ENCODE measurements at places on chromosomes 1 and 21.

DNA sequence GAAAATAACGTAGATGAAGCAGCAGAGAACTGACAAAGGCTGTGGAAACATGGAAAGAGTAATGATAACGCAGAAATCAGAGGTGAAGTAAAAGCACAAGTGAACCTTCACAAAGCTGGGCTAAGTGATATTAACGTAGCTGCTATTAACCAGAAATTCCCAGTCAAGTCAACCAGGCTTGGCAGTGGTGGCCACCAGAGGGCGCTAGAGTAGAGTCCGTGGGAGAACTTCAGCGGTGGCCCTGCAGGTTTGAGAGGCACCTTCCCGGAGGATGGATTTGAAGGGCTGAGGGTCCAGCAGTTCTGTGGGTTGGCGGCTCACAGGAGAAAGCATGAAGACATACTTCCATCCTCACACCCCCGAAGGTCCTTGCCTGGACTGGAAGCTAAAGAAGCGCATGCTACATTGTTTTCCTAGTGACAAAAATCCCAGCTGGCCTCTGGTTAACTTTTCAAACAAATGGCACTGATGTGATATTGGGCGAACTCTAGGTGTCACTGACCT lies 81.7 kb upstream of the ZNF648 start:
- peak; percentile 83 for DNase-seq

- DNase-seq = no peak
Measured at GRCh38 chr21:37357691-37358090, 8.9 kb upstream of the DYRK1A start.

DNA sequence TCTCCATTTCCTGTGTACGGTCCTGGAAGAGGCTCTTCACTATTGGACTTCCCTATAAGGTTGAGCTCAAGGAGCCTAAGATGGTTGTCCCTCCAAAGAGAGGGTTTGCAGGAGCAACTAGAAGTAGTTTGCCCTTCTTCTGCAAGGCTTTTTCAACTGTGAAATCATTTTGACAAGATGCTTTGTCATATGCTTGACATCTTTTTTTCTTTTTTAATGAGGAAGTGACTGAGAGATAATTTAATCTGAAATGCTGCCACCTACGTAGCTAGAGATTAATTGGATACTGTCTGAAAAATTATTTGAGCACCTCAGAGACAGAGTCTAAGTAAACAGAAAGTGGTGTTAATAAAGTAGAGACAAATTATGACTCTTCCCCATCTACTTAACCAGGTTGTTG lies 97.0 kb downstream of the CHRM3 start:
- DNase-seq = no peak

GRCh38 chr21:30760776-30761175 lies 5.5 kb upstream of the KRTAP21-1 start:
- DNase-seq = no peak

- peak; percentile 33 for DNase-seq
Measured at GRCh38 chr1:198563583-198563982, 23.1 kb upstream of the ATP6V1G3 start.

DNA sequence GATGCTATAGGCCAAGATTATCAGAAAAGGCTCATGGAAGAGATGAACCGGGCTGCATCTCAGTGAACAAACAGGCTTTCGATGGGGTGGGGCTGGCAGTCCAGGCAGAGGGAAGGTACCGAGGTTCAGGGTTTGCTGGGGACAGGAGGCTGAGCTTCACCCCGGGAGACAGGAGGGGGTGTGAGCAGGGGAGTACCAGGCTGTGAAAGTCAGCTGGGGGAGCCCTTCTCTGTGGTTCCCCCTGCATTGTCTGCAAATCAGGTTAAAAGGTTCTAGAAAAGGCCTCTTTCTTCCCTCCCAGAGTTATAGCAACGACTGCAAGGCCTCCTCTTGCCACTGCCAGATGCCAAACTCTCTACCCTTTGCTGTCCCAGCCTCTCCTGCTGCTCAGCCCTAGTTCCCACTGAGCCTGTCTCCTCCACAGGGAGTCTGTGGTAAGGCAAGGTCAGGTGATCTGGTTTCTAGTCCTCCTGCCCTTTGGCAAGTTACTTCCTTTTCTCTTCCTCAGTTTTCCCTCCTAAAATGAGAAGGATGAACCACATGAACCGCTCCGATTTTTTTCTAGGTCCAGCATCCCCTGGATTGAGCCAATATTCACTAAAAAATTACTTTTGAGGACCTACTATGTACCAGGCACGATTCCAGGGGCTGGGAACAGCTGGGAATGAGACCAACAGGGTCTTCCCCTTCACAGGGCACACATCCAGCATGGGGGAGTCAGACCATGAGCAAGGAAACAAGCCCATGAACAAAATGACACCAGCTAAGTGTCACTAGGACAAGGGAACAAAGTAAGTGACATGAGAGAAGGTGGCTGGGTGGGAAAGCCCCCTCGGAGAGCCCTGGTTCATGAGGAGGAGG lies 7.2 kb downstream of the LAD1 start:
- DNase-seq = no peak

- DNase-seq = no peak
Measured at GRCh38 chr1:8493916-8494540, 176.1 kb downstream of the SLC45A1 start.

- DNase-seq = no peak
Measured at GRCh38 chr1:31348449-31348848, 24.4 kb downstream of the FABP3 start.

DNA sequence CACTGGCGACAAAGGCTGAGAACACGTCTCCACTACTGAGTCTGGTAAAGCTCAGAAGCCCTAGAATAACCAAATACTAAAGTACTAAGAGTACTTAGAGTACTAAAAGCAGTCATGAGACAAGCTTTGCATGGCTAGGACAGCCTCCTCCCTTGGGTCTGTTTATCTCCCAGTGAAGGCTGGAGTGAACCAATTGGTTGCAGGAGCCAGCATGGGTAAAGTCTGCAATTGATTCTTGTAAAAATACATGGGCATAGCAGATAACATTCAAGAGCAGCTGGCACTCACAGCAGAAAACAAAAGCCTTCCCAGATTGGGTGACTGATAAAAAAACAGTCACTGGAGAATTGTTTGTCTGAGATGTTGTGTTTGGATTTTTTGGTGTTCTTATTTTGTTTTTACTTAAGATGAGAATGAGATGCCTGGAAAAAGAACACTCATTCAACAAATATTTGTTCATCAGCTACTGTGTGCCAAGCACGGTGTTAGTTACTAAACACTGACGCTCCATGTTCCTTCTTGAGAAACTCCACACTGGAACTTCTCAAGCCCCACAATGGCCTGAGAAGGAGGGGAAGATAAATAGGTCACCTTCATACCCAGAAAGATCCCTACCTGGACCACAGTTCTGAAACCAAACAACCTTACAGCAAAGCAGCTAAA lies 3.7 kb downstream of the IRF6 start:
- no peak for DNase-seq
